ENCODE measurements at places on chromosomes 2 and 18.

DNA sequence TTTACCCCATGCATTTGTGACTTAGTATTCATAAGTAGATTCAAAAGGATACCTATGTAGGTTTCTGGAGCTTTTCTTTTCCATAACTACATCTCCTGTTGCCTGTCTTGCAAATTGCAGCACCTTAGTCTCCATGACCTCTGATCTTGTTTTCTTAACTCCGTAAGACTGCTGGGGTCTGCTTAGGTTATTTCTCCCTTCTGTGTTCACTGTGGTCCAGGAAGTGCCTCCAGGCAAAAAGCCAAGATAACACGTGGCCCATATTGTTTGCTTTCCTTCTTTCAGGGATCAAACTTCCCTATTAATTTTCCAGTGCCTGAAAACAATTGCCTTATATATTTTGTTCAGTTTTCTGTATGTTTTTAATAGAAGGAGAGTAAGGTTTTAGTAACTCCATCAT is 86.4 kb downstream of the GCA start:
- DNase-seq = no peak

GRCh38 chr2:232214053-232214452 is 164.5 kb upstream of the ALPP start:
- no peak for DNase-seq

DNA sequence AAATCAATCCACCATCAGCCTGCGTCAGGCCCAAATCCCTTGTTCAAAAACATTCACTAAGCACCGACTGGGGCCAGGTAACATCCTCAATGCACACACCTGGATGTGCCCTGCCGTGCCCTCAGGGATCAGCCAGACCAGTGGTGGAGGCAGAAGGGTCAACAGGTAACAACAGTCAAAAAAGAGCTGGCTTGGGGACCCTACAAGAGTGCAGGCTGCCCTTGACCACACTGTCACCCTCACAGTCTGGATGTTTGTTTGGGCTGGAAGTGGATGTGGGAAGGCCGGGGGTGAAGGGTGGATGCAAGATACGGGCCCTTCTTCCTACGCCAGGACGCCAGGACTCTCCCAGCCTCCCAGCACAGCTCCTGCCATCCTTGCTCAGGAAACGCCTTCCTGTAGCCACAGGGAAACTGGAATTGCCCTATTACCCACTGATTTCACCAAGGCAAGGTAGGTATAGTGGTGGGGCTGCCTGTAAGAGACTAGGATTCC is 2.7 kb downstream of the BIN1 start:
- no peak for DNase-seq

- no peak for DNase-seq
These were observed 118.0 kb upstream of the MSTN start for GRCh38 chr2:190180313-190181122.

- DNase-seq = no peak
These were observed 131.6 kb downstream of the BCL2 start for GRCh38 chr18:63187791-63188460.

GRCh38 chr2:216508229-216508628 is 9.6 kb downstream of the RPL37A start:
- no peak for DNase-seq

Measured in activated naive CD4-positive, alpha-beta T cell treated with Interleukin-2 at 50 U/mL for 16 hours (primary cell).